ENCODE measurements at places on chromosomes 7 and 10. TPM values are rescaled to one million over a fixed set of nuclear protein-coding genes. Genes with fewer than 3 reads are reported as not detected.

- no peak for DNase-seq
Measured at GRCh38 chr7:131095346-131095745, 232.3 kb upstream of the MKLN1 start.

- no peak for DNase-seq
Measured at GRCh38 chr7:151442776-151443496, 3.0 kb upstream of the CRYGN start.

DNA sequence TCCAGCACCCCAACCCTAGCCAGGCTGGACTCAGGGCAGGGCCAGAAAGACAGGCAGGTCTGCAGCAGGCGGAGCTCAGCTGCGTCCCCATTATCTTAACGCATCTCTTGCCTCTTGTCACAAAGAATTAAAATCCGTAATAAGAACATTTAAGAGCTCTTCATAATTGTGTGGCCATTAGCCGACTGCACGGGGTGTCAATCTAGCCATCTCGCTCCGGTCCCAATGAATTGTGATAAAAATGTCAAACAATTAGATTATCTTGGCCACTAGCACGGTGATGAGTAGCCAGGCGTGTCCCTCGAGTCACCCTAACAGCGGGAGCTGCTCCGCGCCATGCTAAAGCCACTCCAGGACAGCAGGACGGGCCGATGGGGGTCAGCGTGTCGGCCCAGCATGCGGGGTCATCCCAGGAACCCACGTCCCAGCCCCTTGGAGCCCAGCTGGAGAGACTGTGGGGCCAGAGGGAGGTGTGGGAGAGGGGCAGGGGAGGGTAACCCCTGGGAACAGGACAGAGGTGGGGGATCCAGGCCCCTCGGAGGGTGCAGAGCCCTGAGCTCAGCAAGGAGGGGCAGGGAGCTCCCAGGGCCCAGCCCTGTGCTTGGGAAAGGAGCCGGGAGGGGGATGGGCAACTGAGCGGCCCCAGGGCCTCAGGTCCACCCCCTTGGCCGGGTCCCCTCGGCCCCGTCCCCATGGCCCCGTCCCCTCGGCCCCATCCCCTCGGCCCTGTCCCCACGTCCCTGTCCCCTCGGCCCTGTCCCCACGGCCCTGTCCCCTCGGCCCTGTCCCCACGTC lies 17.7 kb upstream of the NKX6-2 start:
- no peak for DNase-seq

GRCh38 chr7:40402661-40403060 lies 267.9 kb downstream of the SUGCT start:
- no peak for DNase-seq

- no peak for DNase-seq
Measured at GRCh38 chr10:125014086-125014830, 72.3 kb downstream of the ZRANB1 start.

DNA sequence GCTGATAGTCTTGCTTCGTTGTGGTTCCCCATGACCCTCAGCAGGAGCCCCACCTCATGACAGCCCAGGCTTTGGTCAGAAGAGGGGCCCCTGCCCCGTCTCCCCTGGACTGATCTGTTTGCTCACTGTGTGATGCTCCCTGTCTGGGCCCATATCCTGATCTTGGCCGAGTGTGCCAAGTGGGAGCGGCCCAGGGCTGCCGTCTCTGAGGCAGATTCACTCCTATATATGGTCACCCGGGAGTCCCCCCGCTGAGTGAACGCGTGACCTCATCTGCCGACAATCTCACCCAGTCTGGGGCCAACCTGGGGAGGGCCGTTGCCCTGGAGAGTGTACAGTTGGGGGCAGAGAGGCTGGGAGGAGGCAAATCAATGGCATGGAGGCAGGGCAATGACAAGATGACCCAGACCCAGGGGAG lies 34.5 kb downstream of the PPIF start:
- DNase-seq, result no peak

DNA sequence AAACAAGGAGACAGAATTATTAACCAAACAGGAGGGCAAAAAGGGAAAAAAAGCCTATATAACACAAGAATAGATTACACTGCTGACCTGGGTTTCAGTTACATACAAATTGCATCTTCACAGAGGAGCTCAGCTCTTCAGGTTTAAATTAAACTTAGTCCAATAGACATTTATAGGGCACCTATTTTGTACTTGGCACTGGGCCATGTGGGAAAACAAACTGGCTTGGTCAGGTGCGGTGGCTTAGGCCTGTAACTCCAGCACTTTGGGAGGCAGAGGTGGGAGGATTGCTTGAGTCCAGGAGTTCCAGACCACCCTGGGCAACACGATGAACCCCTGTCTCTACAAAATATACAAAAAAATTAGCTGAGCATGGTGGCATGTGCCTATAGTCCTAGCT lies 62.3 kb upstream of the CCDC6 start:
- DNase-seq, result no peak

DNA sequence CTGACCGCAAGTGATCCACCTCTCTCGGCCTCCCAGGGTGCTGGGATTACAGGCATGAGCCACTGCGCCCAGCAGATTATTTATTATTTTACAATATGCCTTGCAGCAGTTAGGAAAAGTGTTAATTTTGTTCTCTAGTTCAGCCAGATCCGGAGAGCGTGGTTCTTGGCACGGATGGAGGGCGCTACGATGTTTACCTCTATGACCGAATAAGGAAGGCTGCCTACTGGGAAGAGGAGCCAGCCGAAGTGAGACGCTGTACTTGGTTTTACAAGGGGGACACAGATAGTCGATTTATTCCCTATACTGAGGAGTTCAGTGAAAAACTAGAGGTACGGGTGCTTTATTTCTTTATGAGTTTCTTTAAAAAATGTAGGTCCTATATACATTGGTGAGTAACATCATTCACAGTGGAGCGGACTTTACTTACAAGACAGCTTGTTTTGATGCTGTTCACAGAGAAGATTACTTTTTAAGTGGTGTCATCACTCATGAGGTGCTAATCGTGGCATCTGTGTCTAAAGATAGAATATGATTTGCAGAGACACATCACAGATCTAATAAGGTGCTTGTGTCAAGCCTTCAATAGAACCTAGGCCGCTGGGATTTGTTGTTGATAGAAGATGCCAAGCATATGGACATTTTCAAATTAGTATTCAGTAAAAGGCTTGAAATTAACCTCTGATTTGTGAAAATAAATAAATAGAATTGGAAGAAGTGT lies 11.6 kb downstream of the SEC23IP start:
- no peak for DNase-seq

- no peak for DNase-seq
Measured at GRCh38 chr10:113376428-113376827, 176.4 kb upstream of the HABP2 start.

- no peak for DNase-seq
Measured at GRCh38 chr10:18668026-18668425, 8.8 kb downstream of the ARL5B start.

GRCh38 chr10:95693071-95693667 lies 558 bp downstream of the TCTN3 start:
- DNase-seq, result no peak

DNA sequence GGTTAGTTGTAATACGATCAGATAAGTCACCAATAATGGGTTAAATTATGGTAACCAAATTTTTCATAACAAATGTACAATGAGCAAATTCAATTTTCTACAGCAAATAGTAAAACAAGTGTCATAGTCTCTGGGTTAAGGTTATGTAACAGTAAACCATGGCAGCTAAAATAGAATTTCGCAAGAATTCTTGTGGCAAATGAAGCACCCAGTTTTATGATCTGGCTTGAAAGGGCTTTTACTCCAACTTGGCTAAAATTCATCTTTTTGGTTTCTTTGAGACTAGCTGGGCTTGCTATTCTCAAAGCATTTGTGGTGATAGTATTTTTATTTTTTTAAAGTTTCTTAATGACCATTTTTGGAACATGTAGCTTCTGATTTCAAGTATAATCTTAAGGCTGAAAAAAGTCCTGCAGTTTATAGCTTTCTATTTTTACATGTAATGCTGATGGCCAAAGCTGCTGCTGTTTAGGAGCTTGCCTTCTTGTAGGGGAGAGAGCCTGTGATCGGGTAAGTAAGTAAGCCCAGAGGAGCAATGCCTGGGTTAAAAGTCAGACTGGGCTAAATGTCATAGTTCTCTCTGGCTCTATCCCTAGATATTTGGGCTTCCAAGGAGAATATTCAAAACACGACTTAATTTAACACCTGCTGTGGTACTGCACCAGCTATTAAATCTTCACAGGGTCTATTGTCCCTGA lies 55.5 kb upstream of the SYPL1 start:
- no peak for DNase-seq

GRCh38 chr10:129481641-129482040 lies 14.6 kb downstream of the MGMT start:
- DNase-seq, result no peak

DNA sequence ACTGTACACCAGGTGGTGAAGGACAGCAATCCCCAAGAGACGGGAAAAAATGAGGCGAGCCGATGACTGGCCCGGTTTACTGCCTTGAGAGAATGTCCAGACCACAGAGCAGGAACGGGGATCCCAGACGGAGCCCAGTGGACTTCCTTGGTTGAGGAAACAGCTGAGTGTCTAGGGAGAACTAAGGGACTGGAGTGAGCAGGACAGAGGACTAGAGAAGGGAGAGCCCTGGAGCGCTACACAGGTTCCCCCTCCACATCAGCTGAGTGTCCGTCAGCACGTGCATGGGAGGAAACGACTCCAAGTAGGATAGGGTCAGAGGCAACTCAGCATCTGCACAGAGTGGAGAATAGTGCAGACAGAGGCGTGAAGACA lies 7.1 kb upstream of the WDR86 start:
- DNase-seq, result no peak

GRCh38 chr7:95688931-95689495 lies 83.3 kb upstream of the DYNC1I1 start:
- no peak for DNase-seq

DNA sequence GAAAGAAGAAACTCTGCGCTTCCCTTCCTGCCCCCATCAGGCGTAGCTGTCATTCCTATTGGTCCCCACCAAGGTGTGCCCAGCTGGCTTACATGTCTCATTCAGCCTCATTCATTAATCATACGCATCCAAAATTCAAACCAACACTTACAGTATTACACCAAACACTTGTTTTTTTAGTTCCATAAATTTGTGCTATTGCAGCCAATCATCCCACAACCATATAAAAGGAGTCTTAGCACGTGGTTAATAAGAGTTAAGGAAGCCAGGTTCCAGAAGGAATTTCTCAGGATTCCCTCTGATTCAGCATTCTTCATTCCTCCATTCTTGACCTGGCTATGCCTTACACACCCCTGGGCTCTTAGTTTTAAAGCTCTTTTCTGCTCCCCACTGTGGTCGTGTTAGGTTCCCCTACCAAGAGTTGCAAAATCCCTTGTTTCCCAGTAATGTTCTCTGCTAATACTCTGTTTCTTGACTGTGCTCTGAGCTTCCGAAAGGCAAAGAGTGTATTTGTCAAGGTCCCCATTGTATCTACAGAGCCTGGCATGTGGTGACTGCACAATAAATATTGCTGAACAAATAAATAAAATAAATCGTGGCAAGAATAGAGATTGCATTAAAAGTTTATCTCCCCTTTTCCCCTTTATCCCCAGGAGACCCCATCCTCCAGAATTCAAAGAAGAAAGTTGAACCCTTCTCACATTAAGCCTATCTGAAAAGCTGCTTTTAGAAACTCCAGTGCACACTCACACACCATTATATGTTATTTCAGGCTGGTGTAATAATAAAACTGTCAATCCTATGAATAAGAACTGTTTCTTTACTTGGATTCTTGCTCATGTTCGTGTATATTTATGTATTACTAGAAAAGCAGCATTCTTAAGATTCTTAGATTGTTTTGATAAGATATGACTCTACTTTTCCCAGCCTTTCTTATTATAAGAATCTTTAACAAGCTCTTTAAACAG lies 514.4 kb downstream of the INHBA start:
- DNase-seq, result no peak

GRCh38 chr7:114660126-114660486 lies 245.5 kb downstream of the FOXP2 start:
- no peak for DNase-seq

DNA sequence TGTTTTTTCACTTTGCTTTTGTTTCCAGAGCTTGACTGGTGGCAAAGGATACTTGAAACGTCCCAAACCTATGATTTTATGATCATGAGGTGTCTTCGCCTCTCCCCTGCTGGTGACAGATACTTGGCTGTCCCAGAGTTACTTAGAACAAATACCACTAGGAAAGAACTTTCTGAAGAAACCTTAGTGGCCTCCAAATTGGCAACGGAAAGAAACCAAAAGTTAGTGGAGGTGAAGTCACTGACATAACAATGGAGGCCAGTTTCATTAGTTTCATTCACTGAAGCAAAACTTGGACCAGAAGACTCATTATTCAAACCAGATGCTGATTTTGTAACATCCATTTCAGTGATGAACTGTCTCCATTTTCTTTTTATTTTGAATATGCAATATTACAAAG lies 68.6 kb downstream of the JAZF1 start:
- DNase-seq, result no peak

DNA sequence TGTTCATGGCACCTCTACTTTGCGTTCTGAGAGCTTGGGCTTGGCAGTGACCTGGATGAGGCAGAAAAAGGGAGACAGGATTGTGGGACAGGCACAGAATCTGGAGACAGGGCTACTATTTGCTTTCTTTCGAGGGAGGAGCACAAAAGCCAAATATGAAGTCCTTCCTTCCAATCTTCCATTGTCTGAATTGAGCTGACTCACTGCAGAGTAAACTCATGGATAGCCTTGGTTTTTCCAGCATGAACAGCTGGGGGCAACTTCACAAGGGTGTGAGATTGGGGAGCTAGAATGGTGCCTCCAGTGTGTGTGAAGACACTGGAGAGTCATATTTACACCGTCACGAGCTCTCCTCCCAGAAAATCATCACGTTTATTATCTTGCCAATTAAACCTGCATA lies 55.6 kb upstream of the NRP1 start:
- DNase-seq, result no peak

DNA sequence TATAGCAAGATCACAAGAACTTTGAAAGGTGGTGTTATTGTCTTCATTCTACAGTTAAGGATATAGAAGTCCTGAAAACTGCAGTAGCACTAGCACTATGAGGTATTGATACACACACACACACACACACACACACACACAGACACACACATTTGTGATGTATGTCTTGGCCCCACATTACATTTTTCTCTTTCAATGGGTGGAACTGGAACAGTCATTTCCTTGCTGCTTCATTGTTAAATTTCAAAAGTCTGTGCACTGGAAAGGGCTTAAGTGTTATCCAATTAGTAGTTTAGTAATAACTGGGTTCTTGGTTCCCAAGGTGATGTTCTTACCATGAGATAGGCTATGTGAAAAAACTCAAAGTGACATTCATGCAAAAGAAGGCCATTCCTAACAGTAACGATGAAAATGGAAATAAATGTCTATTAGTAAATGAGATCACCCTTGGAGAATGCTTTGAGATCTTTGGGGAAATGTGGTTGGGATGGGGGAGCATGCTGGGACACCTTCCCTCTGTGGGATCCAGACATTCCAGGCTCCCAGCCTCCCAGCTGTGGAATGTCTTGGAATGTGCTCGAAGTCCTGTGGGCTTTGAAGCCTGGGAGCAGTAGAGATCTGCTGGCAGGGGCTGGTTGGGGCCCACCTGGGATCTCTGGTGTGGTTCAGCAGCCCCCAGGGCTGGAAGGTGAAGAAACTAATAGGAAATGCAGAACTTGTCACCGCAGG lies 37.4 kb upstream of the CALD1 start:
- no peak for DNase-seq

The MMD2 gene
- not detected for total RNA-seq

The MYO3A gene
- 5.3 TPM for total RNA-seq

The FRAT1 gene
- total RNA-seq, result 5.2 TPM

The KLHL7 gene
- total RNA-seq, result 115 TPM

The SRGN gene
- total RNA-seq, result not detected

The ANKRD2 gene
- total RNA-seq, result not detected
